ENCODE measurements at places on chromosomes 11 and 22.

GRCh38 chr11:103792981-103793468 is 243.4 kb upstream of the DDI1 start:
- DNase-seq, result no peak

- DNase-seq, result no peak
Observed at GRCh38 chr11:60910281-60910687, 3.7 kb upstream of the TMEM109 start.

GRCh38 chr11:125056931-125057692 is 6.0 kb upstream of the SLC37A2 start:
- DNase-seq, result no peak

DNA sequence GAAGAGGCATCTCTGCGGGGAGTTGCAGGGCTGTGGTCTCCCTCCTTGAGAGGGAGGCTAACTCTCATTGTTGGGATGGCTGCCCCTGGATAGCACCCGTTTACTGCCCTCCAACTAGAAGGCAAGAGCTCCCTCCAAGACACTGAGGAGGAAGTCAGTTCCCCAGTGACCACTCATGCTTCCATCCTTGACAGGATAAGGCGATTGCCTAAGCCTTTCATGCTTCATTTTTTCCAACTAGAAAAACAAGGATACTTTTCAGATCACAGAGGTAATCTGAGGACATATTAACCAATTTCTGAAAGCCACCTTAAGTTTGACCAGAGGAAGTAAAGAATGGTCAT is 186.6 kb downstream of the MAML2 start:
- no peak for DNase-seq

DNA sequence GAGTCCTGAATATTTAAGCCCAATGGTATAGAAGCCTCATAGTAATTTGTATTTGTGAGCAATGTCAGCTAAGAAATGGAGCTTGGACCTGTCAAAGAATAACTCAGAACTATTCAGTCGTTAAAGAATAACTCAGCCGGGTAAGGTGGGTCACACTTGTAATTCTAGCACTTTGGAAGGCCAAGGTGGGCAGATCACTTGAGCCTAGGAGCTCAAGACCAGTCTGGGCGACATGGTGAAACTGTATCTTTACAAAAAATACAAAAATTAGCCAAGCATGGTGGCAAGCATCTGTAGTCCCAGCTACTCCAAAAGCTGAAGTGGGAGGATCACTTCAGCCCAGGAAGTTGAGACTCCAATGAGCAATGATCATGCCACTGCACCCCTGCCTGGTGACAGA is 1526.5 kb downstream of the LRRC4C start:
- no peak for DNase-seq

GRCh38 chr11:67502328-67502979 is 2.7 kb downstream of the PITPNM1 start:
- DNase-seq, result no peak

All from progenitor cell of endocrine pancreas (in vitro differentiated cells).